Hippocampal formation (tissue), 2 donors: ENCODE measurements at places on chromosomes 11 and 22.

GRCh38 chr11:87954476-87954875 is 220.8 kb downstream of the RAB38 start:
- no peak for DNase-seq

DNA sequence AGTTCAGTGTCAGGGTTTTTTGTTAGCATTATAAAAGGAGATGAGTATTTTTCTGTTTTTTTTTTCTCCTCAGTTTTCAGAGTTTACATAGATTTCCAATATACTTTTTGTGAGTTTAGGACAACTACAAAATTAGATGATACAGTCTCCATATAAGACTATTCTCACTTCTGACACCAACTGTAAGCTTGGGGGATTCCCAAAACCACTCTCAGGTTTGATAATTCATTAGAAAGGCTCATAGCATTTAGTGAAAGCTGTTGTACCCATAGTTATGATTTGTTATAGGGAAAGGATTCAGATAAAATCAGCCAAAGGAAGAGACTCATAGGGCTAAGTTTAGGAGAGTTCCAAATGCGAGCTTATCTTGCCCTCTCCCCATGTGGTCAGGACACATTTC is 24.1 kb downstream of the CUL5 start:
- no peak for DNase-seq

DNA sequence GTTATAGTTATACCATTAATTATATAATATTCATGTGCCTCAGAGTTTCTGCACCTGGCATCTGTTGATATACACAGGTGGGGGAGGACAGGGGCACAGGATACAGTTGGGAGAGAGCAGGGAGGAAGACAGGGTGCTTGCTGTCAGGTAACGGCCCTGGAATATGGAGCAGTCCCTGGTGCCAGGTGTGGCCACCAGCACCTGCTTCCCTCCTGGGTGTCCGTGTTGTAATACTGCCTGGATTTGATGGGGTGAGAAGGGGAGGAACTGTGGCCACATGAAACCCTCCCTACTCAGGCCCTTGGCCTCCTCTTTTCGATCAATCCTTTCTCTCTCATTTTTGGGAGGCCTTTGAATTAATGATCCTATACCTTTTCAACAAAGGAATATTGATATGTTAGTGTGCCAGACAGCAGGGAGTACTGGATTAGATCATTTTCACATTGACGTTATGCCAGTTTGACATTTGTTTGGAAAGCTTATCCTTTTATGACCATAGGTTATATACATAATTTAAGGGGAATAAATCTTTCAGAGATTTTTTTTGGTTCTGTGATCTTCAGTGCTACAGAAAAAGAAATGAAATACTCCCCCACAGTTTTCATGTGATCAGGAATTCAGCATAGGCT is 88.6 kb downstream of the TEAD1 start:
- no peak for DNase-seq

- no peak for DNase-seq
Measured at GRCh38 chr22:19466126-19466716, 12.8 kb downstream of the UFD1 start.

- DNase-seq = no peak
Measured at GRCh38 chr22:26548984-26549383, 36.7 kb upstream of the TFIP11 start.

GRCh38 chr22:27531782-27532530 is 269.6 kb downstream of the MN1 start:
- no peak for DNase-seq

GRCh38 chr11:87491381-87491780 is 453.6 kb downstream of the TMEM135 start:
- no peak for DNase-seq

DNA sequence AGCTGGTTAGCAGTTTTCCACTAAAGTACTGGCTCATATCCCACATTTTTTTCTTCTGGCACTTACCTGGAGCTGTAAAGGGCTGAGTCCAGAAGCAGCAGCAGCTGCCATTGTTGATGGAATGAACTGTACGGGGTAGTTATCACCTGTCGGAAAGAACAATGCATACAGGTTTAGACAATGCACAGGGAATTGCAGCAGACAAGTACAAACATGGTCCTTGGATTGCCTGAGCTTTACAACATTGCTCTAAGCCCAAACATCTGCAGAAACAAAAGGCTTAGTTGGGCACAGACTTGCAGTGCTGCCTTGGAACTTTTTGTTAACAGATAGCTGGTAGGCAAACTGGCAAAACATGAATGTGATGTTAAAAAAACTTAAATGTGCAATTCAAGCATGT is 258.8 kb downstream of the SOX6 start:
- DNase-seq = no peak

GRCh38 chr11:12625438-12626071 is 48.7 kb upstream of the TEAD1 start:
- DNase-seq = no peak

GRCh38 chr11:21622995-21623394 is 569.9 kb upstream of the ANO5 start:
- DNase-seq = no peak

GRCh38 chr11:28168718-28169117 is 60.5 kb downstream of the METTL15 start:
- DNase-seq = no peak

DNA sequence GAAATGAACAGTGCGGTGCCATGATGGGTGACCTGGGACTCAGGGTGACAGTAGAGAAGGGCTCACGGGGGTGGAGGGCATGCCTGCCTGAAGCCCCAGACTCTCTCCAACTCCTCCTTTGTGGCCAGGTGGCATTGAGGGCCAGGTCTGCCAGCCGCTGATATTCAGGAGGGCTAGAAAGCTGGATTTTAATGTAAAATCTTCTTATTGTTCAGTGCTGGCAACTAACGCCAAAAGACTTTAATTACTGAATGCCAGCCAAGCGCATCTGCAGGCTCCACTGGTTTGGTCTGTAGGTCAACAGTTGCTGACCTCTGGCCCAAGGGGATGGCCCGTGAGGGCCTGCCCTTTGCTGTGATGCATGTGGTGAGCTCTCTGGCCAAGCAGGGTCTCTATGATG is 10.3 kb downstream of the MRGPRG start:
- no peak for DNase-seq

- DNase-seq = peak; percentile 94
Measured at GRCh38 chr22:21735200-21736083, at the start of gene YPEL1. YPEL1 (minus strand) TSS chr22:21735794; CDS start chr22:21710744, 25,050 bp downstream.

- no peak for DNase-seq
Measured at GRCh38 chr11:114610984-114611944, 15.7 kb upstream of the NXPE4 start.

DNA sequence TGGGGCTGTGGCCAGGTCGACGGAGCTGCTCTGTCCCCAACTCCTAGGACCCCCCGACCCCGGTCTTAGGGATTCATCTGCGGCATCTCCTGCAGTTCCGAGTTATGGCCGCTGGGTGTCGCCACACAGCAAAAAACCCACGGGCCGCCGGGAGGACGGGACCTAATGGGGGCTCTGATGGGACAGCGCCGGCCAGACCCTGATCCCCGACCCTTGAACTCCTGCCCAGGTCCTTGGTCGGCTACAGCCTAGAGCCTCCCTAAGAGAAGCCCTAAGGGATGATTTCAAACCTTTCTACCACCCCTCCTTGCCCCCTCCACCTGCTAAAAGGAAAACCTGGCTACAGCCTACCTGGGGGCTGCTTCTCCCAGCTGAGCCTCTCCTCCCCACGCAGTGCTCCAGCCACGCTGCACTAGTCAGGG is 30.8 kb upstream of the LRRC10B start:
- DNase-seq = no peak

GRCh38 chr22:44353041-44353440 is 40.3 kb upstream of the SHISAL1 start:
- no peak for DNase-seq

DNA sequence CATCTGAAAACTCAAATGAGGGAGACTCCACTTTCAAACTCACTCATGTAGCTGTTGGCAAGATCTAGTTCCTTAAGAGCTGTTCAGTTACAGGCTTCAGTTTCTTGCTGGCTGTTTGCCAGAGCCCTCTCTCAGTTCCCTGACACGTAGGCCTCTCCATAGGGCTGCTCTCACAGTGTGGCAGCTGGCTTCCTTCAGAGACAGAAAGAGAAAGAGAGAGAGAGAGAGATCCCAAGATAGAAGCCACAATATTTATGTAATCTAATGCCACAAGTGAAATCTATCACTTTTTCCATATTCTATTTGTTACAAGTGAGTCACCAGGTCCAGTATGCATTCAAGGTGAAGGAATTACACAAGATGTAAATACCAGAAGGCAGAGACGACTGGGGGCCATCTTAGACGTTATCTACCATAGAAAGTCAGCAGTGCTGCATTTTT is 168.8 kb downstream of the RCN1 start:
- DNase-seq = no peak

- DNase-seq = no peak
Measured at GRCh38 chr11:350723-351255, 18.5 kb upstream of the B4GALNT4 start.

- no peak for DNase-seq
Measured at GRCh38 chr22:35887296-35887875, 141.2 kb downstream of the RBFOX2 start.

GRCh38 chr11:75714211-75714610 is 3.4 kb upstream of the MOGAT2 start:
- DNase-seq = no peak
